Aorta (tissue), 5 donors: ENCODE measurements at places on chromosomes 16 and 17.
A peak's percentile ranks its signal among the peaks of the same experiment; 100 is the strongest.

- DNase-seq = no peak
Observed at GRCh38 chr16:48958681-48959080, 323.0 kb downstream of the CBLN1 start.

DNA sequence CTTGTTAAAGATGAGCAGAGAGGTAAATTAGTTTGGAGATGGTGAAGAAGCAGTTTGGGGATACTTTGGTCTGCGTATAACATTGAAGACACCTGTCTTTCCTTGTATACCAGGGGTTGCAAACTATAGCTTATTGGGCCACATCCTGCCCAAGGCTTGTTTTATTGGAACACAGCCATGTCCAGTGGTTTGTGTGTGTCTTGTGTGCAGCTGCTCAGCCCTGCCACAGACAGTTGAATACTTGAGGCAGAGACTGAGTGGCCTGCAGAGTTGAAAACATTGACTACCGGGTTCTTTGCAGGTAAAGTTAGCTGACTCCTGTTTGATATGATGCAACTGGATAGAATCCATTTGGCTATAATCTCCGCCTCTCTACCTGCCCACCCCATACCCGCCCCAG, 224.4 kb downstream of the PRKCA start:
- DNase-seq = no peak

DNA sequence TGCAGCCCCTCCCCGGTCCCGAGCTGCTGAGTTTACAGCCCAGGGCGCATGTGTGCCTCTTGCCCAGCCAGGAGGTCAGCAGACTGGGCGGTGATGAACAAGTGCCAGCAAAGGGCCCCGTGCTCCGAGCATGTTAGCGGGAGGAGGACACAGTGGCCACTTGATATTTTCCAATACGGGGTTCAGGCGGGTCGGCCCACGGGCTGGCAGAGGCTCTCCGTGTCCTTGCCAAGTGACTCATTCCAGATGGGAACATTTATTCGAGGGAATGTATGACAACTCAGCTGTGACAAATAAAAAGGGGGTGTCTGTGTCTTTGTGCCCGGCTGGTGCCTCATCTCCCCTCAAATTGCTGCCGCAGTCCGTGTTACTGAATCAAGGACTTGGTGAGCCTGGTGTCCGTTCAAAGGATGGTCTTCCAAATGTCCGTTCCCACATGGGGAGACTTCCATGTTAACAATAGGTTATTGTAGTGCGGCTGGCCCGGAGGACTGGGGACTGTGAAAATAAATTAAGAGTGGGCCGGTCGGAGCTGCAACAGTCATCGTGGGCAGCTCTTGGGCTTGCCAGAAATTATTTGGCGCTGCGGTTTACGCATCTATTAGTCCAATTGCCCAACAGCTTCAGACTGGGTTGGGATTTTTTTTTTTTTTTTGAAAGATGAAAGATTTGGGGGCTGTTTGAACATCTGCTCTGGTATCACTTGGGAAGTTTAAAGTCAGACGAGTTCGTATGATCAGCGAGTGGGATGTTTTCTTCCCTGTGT, 174.0 kb upstream of the CIBAR2 start:
- DNase-seq = peak; percentile 93

DNA sequence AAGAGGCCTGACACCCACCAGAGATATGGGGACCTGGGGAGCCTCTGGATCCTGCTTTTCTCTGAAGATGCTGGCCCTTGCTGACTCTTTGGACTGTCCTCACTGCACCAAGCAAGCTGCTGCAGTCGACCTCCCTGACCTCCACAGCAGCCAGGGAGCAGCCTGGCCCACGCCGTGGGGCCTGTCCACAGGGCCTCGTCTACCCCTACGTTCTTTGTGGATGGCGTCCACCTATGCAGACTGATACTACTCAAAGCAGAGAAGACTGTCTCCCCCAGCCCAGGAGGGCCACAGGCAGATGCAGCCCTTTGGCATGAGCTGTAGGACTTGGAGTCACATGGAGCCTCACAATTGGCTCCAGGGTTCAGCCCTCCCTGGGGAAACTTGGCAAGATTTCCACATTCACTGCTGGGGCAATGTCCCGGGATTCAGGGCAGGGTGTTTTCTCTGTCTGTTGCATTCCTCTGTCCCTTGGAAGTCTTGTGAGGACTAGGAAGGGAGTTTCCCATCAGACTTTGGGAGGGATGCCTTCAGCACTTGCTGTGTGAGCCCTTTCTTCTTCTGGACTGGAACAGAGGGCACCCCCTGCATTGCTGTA, 152.2 kb downstream of the NTN1 start:
- no peak for DNase-seq

GRCh38 chr17:73595479-73595878, 48.8 kb downstream of the SDK2 start:
- DNase-seq = no peak

DNA sequence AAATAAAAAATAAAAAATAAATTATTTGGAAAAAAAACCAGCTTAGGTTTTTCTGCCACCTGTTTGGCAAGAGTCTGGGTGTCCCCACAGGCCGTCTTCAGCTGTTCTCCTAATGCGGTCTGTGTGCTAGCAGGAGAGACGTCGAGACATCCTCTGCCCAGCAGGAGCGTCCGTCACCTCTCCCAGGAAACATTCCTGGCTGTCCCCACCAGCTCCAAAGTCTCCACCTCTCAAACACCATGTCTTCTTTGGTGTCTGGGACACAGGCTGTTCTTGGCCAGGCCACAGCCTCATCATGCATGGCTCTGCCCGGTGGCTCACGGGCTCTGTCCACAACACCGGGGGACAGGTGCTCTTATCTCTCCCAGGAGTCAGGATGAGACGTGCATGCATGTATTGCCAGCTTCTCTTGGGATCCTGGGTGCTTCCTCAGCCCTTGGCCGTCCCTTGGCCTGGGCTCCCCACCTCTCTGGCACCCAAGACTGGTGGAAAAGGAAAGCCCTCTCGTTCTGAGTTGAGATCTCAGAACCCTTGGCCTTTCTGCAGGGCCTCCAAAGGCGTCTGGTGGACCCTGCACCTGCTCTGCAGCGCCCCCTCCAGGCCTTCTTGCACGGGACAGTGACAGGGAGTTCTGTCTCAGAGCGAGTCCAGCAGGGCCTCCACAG, 84.9 kb upstream of the CBX4 start:
- DNase-seq = no peak

GRCh38 chr17:1186923-1187771, 7.4 kb upstream of the ABR start:
- peak; percentile 94 for DNase-seq

DNA sequence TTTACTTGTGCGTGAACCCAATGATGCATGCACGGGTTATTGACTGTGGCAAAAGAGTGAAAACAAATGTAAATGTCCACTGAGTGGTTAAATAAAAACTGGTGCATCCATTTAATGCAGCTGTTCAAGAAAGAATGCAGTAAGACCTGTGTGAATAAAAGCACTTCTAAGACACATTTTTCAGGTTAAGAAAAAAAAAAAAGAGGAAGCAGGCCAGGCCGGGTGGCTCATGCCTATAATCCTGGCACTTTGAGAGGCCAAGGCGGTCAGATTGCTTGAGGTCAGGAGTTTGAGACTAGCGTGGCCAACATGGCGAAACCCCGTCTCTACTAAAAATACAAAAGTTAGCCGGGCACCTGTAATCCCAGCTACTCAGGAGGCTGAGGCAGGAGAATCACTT, 11.8 kb downstream of the CNGB1 start:
- no peak for DNase-seq
